Left lobe of liver (tissue), 2 donors: ENCODE measurements at places on chromosomes 7 and 10. TPM values are rescaled to one million over a fixed set of nuclear protein-coding genes. Genes with fewer than 3 reads are reported as not detected.
A peak's percentile ranks its signal among the peaks of the same experiment; 100 is the strongest.

Gene GPER1
- 29.8 TPM for total RNA-seq

GRCh38 chr10:104333032-104333727, 5.1 kb downstream of the ITPRIP start:
- DNase-seq, result peak; percentile 41

Gene JAKMIP3
- total RNA-seq, result 0.28 TPM

GRCh38 chr7:106999023-106999422, 45.5 kb upstream of the PRKAR2B start:
- DNase-seq, result no peak

Gene GPR85
- total RNA-seq, result 0.25 TPM

GRCh38 chr7:149261829-149262617, at the start of gene ZNF783:
Gene ZNF783 (plus strand): TSS chr7:149262196. CDS start chr7:149262334, 138 bp downstream.
- peak; percentile 89 for DNase-seq

DNA sequence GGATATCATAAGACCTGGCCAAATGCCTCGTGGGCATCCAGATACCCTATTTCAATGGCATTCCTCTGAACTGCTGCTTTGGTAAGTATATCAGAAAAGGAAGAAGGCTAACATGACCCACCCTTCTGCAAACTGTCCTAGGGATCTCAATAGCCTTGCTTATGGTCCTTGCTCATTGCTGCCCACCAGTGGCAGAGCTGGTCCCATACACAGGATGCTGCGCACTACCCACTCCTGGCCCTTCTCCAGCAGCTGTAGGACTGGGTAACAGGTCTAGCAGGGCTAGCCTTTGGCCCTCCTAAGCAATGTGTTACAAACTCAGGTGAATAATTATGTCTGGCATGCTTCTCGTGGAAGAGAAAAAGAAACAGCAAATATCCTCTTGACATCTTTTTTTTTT, 72.5 kb downstream of the C10orf90 start:
- no peak for DNase-seq

Gene CPSF4
- 14.4 TPM for total RNA-seq

GRCh38 chr7:73526896-73527821, 5.1 kb upstream of the BAZ1B start:
- DNase-seq, result no peak

DNA sequence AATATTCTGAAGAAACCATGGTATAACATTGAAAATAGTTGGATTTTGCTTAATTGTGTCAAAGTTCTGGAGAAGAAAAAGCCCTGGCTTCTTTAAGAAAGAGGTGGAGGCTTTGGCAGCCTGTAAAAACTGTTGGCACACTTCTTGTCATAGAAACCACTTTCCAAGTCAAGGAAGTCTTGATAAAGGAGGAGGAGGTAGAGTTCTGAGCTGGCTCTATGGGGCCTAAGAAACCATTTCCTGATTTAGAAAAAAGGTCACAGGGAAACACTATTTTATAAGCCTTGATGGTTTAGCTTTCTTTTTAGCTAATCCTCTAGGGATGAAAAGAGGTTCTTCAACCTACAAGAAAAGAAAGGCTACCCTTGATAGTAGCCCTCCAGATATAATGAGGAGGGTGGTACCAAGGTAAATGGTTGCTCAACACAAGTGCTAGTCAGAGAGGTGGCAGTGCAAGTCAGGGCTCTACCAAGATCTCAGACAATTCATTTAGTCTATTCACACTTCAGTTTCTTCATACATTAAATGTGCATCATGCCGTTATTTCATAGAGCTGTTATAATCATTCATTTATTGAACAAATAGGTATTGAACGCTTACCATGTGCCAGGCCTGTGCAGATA, 346.9 kb downstream of the RNLS start:
- DNase-seq, result no peak

Gene EEPD1
- total RNA-seq, result 10.3 TPM

GRCh38 chr7:116705419-116705818, 33.4 kb downstream of the MET start:
- DNase-seq, result no peak

DNA sequence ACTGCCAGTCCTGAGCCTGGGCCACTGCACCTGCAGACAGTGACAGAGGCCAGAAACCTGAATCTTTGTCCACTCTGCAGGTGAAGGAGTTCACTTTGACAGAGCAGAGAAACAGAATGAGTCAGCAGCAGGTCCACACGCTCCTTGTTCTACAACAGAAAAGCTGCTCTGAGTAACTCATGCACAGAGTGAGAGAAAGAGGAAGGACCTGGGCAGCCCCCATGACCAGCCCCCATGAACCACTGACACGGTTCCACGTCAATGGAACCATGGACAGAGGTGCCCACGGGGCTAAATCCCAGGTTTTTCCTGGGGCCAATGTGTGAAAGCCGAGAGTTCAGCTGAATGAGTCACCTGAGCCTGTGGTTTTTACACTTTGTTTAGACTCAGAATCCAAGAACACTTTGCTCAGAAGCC, 40.8 kb upstream of the CTBP2 start:
- DNase-seq, result no peak

DNA sequence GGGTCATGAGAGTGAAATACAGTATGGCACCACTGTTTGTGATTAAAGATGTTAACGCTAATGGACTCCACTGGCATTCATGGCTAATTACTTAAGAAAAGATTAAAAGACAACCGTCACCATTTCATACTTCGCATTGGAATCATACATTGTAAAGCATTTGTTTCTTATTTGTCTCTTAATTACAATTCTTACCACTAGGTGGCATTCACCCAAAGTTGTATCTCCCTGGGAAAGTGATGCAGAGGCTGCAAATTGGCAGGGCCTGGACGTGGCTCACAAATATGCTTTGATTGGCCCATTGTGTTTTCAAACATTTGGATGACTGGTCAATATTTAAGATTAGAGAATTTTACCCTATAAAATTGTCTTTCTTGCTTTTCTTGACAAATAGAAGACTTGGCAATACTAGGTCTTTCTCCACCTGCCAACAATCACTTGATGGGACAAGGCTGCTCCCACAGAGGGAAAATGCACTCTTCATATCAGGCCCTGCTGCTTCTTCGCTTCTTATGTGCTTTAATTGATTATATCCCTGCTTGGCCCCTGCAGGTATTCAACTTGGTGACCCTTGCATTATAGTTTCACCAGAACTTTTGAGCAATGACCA, 72.1 kb upstream of the STARD3NL start:
- DNase-seq, result no peak

DNA sequence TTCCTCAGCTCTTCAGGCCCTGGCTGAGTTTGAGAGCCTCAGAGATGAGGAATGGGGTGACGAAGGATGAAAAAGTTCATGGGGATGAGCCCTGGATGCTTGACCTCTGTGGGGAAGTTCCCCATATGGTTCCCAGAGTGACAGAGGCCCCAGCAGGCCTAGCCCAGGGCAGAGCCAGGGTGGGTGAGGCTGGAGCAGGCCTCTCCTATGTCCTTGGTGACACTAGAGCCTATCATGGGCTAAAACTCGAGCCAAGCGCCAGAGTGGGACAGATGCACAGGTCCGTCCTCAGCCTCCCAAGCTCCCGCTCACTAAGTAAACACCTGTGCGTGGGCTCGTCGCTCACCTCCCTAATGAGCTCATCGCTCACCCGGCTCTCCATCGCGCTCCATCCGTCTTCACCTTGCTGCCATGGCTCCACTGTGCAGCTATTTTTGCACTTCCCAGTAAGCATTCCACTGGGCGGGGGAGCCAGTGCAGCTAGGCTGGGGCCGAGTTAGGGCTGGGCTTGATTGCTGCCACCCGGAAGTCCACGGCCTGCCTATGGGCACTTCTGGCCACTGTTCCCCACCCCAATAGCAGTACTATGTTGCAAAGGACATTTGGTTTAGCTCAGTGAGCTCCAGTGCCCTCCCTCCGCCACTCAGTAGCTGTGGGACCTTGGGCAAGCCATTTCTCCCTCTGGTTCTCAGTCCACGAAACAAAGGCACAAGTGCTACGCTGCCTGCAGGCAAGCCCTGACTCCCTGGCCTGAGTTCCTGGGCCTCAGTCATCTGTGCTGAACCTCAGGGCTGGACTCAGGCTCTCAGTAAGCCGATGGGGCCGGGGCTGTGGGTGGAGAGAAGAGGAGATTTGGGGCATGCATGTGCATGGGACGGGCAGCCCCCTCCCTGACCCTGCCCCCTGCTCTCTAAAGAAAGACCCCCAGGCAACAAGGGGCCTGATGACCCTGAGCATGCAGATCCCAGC, 117.3 kb upstream of the PCBD1 start:
- DNase-seq, result no peak

DNA sequence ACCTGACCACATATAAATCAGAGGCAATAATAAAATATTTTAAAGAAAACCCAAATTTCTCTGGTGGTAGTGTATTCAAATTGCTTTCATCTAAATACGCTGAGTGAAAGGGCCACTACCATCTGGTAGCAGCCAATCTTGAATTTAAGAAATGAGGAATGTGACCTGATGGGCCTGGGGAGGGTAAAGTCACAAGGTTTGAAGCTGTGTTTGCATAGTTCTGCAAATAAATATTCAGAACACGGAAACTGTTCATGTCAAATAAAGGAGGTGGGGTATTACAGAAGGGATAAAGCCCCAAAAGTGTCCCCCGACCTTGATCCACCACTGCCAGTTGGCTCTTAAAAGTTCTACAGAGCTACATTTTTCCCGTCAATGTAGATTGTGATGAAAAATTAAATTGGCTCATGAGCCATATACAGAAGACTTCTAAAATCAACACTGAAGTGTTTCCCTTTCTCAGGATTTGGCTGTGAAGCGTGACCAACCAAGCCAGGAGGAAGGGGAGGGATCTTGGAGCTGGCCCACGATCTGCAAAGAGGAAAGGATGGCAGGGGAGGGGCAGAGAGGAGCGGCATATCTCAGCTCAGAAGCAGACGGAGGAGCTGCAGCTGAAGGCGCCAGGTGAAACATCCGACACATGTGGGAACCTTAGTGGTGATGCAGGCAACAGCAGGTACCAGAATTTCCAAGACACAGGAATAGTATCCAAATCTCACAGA, 39.6 kb downstream of the MPP7 start:
- no peak for DNase-seq

Gene ZNF138
- 1.7 TPM for total RNA-seq

DNA sequence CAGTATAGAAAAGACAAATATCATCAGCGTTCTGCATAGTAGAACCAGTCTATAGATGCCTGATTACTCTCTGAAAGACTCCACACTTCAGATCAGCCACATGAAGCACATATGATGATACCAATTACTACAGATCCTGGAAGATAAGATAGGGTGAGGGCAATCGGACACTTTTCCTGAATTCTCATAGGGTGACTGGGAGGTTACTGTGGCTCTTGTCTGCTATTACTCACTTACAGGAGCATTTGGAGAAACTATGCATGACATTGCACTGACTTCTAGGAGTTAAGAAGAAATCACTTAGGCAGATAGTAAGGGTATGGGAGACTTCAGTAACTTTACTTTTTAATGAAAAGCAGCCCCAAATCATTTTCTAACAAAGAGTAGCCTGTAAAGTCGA, 1140.9 kb downstream of the XPNPEP1 start:
- no peak for DNase-seq

DNA sequence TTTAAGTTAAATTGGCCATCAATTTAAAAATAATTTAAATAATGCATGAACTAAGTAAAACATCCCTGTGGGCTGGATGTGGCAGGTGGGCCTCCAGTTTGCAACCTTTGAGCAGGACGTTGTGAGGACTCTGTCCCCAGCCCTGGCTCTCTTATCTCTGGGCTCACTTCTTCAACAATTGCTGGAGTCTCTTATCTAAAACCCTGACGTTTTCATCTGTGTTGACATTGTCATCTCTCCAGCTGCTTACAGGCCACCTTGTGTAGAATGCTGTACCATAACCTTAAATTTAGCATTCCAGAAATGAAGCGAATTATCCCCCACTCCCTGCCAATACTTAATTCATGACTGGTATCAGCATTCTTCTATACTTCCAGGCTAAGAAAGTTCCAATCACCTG, 3.2 kb upstream of the KIF5B start:
- no peak for DNase-seq

DNA sequence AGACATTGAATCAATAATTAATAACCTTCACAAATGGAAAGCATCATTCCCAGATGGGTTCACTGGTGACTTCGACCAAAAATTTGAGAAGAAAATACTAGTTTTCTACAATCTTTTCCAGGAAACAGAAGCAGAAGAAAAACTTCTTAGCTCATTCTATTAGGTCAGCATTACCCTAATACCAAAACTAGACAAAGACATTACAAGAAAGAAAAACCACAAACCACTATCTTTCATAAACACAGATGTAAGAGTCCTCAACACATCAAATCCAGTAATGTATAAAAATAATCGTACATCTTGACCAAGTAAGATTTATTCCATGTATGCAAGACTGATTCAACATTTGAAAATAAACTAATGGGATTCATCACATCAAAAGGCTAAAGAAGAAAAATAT, 64.0 kb upstream of the CDK1 start:
- no peak for DNase-seq

DNA sequence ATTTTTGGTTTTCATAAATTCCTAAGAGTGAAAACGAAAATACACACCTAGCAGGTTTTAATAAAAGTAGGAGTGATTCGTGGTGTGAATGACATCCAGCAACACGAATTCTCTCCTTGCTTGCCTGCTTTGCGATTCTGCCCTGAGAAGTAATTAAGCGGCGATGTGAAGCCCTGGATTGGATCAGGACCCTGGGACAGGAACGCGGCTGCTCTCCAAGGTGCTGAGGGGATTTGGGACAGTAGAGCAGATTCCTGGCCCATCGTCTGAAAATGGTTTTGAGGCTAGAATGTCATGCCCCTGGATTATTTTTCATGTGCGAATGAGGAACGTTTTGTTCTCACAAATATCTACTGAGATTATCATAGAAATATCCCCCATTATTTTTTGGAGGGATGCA, 7.8 kb downstream of the NPS start:
- DNase-seq, result no peak

Gene C10orf143
- 2.9 TPM for total RNA-seq

- DNase-seq, result no peak
Measured at GRCh38 chr7:107076781-107077698, 32.5 kb downstream of the PRKAR2B start.

Gene SLC16A9
- 0.73 TPM for total RNA-seq

GRCh38 chr7:67453580-67454380, 457.1 kb downstream of the TYW1 start:
- DNase-seq, result no peak

- DNase-seq, result no peak
Measured at GRCh38 chr7:36692456-36692855, 31.8 kb downstream of the AOAH start.

DNA sequence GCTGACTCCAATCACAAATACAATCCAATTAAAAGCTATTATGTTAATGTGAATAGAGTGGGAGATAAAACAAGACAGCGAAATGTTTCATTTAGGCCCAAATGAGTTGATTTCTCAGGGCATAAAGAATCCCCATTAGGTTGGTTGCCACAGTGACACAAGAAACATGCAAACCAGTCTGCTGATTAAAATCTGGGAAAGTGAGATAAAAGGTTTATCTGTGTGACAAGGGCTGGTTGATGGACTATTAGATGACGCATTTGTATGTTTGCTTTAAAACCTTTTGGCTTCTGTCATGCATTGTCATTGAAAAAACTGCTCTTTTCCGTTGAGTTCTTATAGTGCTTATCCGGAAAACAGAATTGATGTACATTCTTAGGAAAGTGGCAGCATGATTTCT, 658.2 kb downstream of the GATA3 start:
- DNase-seq, result no peak
